ENCODE measurements at places on chromosomes 4 and X.
A peak's percentile ranks its signal among the peaks of the same experiment; 100 is the strongest.

GRCh38 chr4:44663539-44664263, 12.3 kb upstream of the YIPF7 start:
- DNase-seq = no peak

GRCh38 chr4:108714880-108715279, 48.0 kb downstream of the ETNPPL start:
- DNase-seq = no peak

DNA sequence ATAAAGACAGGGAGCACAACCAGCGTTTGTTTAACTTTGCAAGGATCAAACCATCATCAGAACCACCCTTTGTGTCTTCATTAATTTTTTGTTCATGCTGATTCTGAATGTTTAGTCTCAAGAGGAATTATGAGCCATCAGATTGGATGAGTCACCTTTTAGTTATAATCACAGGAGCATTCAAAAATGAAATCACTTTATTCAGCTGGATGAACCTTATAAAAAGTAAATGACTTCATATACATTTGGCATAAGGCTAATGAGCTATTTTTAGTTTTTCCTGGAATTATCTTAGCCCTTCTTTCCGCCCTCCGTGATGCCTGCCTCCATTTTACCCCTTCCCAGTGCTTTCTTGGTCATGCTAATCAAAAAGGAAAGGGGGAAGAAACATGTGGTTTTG, 103.6 kb downstream of the SORBS2 start:
- peak; percentile 73 for DNase-seq

DNA sequence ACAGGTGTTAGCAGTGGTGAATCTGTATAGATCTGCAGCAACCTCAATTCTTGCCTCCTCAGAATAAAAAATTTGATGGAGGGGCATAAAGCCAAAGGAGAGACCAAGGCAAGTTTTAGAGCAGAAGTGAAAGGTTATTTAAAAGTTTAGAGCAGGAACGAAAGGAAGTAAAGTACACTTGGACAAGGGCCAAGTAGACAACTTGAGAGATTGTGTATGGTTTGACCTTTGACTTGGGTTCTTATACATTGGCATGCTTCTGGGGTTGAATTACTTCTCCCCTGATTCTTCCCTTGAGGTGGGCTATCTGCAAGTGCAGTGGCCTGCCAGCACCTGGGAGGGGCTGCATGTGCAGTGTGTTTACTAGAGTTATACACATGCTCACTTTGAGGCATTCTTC, 278.8 kb upstream of the NDST3 start:
- no peak for DNase-seq

DNA sequence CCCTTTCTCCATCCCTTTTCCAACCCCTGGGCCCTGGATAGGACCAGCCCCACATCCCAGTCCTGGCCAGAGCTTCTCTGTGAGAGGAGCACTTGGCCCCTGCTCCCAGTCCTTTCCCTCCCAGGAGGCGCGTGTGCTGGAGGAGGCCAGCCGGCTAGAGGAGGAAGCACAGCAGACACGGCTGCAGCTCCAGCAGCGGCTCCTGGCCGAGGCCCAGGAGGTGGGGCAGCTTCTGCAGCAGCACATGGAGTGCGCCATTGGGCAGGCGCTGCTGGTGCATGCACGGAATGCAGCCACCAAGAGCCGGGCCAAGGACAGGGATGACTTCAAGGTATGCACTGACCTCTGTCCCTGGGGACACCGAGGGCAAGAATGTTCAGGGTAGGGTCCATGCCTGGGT, 87.5 kb downstream of the EVC start:
- no peak for DNase-seq
